ENCODE measurements at places on chromosomes 12 and 14. TPM values are rescaled to one million over a fixed set of nuclear protein-coding genes. Genes with fewer than 3 reads are reported as not detected.

DNA sequence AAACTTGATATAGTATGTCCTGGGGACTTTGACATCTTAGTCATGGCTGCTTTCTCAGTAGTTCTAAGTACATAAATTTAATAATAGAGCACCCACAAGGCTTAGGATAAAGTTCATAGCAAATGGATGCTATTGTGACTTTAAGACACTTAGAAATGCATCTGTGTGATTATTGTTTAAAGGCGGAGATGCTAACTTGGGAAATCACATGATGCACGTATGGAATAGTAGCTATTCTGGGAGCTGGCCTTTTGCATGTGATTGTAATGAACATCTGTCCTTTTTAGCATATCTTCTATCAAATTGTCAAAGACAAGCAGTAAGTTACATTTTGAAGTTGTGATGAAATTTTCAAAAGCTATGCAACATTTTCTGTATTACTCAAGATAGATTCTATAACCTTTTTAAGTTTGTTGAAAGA lies 46.7 kb upstream of the ATP2A2 start:
- H3K36me3 ChIP-seq, result no peaks in the 10 kb centered on the region
- no peak for DNase-seq
- H3K4me3 ChIP-seq, result no peak overlapping the region

GRCh38 chr12:1993341-1993740 lies 10.9 kb downstream of the DCP1B start:
- H3K27ac ChIP-seq, result no peak overlapping the region
- H3K4me3 ChIP-seq, result no peak overlapping the region
- H3K4me1 ChIP-seq, result no peaks in the 10 kb centered on the region
- peaks cover 29% of the 10 kb centered on the region for H3K36me3 ChIP-seq

DNA sequence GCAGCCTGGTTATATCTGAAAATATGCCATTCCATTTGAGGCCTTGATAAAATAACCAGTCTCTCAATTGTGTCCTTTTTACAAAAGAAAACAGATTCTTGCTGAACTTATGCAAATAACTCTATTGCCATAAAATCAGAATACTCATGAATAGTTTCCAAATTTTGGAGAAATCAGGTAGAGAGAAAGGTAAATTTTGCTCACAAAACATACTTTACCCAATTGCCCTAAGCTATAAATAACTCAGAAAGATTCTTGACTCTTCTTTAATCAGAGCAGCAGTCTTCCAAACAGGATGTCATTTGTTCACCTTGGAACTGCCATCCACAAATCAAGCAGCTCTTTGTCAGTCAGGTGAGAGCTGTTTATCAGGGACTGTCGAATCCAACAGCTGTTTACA lies 12.6 kb downstream of the ZNF26 start:
- H3K4me1 ChIP-seq, result no peaks in the 10 kb centered on the region
- H3K27ac ChIP-seq, result no peak overlapping the region
- H3K27me3 ChIP-seq, result no peaks in the 10 kb centered on the region
- no peak for DNase-seq

- no peaks in the 10 kb centered on the region for H3K4me1 ChIP-seq
- no peaks in the 10 kb centered on the region for H3K36me3 ChIP-seq
- no peak overlapping the region for H3K4me3 ChIP-seq
- no peak for DNase-seq
- no peak overlapping the region for H3K27ac ChIP-seq
These were observed 4.9 kb downstream of the HEATR4 start for GRCh38 chr14:73553845-73554244.

DNA sequence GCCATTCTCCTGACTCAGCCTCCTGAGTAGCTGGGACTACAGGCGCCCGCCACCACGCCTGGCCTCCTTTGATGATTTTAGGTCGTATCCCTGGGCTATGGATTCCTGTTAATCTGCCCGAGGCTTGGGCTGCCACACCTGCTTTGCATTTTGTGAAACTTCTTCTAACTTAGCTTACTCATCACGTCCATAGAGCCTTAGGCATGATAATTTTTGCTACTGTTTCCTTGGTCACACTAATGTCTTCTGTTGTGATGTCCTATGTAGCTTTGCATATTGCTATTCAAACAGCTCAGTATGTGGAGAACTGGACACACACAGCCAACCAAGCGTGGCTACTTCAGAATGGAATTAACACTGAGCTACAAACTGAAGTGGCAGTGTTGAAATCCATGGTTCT lies 47.5 kb upstream of the DDX11 start:
- no peak for DNase-seq
- peaks cover 6% of the 10 kb centered on the region for H3K4me1 ChIP-seq
- no peaks in the 10 kb centered on the region for H3K27me3 ChIP-seq
- no peak overlapping the region for H3K4me3 ChIP-seq

GRCh38 chr14:49971156-49972130 lies 78.6 kb downstream of the ARF6 start:
- H3K36me3 ChIP-seq, result no peaks in the 10 kb centered on the region
- peaks cover 30% of the 10 kb centered on the region for H3K4me1 ChIP-seq
- peak overlapping the region; percentile 52 for H3K27ac ChIP-seq

DNA sequence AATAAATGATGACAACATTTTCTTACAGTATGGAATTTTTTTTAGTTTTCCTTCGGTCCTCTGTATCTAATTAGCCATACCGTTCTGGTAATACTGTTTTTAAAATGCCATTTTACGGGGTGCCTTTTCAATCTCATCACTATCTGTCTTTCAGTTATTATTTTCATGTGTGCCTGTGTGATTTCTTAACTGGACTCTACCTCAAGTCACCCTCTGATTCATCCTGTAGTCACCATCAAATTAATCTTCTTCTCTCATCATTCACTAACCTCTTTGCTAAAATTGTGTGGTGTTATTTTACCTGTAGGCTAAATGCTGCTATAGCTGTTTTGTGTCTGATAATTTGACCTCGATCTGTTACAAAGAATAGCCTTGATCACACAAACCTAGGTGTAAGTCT lies 16.0 kb upstream of the CCT2 start:
- no peaks in the 10 kb centered on the region for H3K4me1 ChIP-seq
- H3K4me3 ChIP-seq, result no peak overlapping the region
- peaks cover 5% of the 10 kb centered on the region for H3K36me3 ChIP-seq
- no peaks in the 10 kb centered on the region for H3K27me3 ChIP-seq
- DNase-seq, result no peak

GRCh38 chr12:810671-811415 lies 58.5 kb downstream of the WNK1 start:
- H3K4me1 ChIP-seq, result peaks cover 54% of the 10 kb centered on the region
- H3K36me3 ChIP-seq, result no peaks in the 10 kb centered on the region
- peak overlapping the region; percentile 31 for H3K27ac ChIP-seq
- no peak for DNase-seq
- no peaks in the 10 kb centered on the region for H3K27me3 ChIP-seq

DNA sequence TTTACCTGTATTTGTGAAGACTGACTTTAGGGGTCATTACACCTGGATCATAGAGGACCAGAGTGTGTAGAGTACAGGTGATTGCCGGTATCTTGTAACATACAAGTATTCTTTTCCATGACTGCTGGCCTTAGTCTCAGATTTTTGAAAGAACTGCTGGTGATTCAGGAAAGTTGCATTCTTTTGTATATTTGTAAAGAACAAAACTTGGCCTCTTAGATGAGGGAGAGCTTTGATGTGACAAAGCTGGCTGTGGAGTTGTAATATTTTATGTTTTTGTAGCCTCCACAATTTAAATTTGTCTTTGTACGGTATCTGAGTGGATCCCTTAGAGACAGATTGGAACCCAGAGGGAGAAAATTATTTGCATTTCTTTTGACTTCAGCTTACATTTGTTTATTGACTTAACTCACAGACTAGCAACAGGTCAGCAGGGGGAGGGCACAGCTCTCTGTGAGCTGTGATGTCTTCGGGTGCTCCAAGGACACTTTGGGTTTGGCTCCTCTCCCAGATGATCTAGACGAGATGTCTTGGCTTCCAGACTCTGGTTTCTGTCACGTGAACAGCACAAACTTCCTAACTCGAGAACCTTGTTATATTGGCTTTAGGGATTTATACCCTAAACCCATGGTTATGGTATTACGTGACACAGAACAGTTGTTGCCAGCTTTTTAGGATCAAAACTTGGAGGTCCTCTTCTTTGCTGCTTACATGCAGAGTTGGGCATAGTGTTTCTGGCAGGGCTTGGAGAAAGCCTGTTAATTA lies 65.9 kb downstream of the DAAM1 start:
- H3K4me1 ChIP-seq, result peaks cover 22% of the 10 kb centered on the region
- peak overlapping the region; percentile 79 for H3K27ac ChIP-seq
- DNase-seq, result peak; percentile 74
- H3K27me3 ChIP-seq, result no peaks in the 10 kb centered on the region

GRCh38 chr12:120358412-120359100 lies 10.4 kb downstream of the MSI1 start:
- no peak for DNase-seq
- peaks cover 7% of the 10 kb centered on the region for H3K4me1 ChIP-seq
- peaks cover 14% of the 10 kb centered on the region for H3K27me3 ChIP-seq
- no peaks in the 10 kb centered on the region for H3K36me3 ChIP-seq
- H3K4me3 ChIP-seq, result no peak overlapping the region

GRCh38 chr14:43855556-43855955 lies 651.5 kb downstream of the FSCB start:
- H3K27ac ChIP-seq, result no peak overlapping the region
- H3K4me1 ChIP-seq, result no peaks in the 10 kb centered on the region
- H3K27me3 ChIP-seq, result no peaks in the 10 kb centered on the region
- H3K36me3 ChIP-seq, result no peaks in the 10 kb centered on the region
- H3K4me3 ChIP-seq, result no peak overlapping the region
- DNase-seq, result no peak

- DNase-seq, result peak; percentile 58
- no peaks in the 10 kb centered on the region for H3K36me3 ChIP-seq
- no peaks in the 10 kb centered on the region for H3K27me3 ChIP-seq
- H3K4me3 ChIP-seq, result no peak overlapping the region
These were observed 47.4 kb downstream of the CALM1 start for GRCh38 chr14:90444077-90444696.

GRCh38 chr12:122079033-122079531 lies 526 bp downstream of the MLXIP start:
- peak; percentile 77 for DNase-seq
- H3K36me3 ChIP-seq, result peaks cover under 1% of the 10 kb centered on the region
- peak overlapping the region; percentile 86 for H3K4me3 ChIP-seq
- peak overlapping the region; percentile 91 for H3K27ac ChIP-seq
- H3K4me1 ChIP-seq, result peaks cover 49% of the 10 kb centered on the region

DNA sequence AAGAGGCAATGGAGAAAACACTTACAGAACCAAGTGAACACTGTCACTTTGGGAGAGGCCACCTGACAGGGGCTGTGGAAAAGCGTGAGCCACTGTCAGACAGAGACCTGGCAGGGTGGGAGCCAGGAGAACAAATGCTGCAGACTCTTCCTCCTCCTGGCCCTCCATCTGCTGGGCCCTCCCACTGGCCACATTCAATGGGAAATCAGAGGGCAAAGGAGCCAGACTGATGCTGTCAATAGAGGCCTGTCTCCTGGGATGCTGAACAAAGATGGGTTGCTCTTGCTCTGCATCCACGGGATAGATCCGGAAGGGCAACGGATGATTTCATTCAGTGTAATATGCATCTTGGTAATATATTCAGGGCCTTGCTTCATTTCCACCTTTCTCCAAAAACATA lies 44.9 kb upstream of the BCAT1 start:
- H3K36me3 ChIP-seq, result no peaks in the 10 kb centered on the region
- no peak for DNase-seq
- H3K4me1 ChIP-seq, result peaks cover 13% of the 10 kb centered on the region
- H3K4me3 ChIP-seq, result no peak overlapping the region
- H3K27me3 ChIP-seq, result no peaks in the 10 kb centered on the region
- H3K27ac ChIP-seq, result no peak overlapping the region

DNA sequence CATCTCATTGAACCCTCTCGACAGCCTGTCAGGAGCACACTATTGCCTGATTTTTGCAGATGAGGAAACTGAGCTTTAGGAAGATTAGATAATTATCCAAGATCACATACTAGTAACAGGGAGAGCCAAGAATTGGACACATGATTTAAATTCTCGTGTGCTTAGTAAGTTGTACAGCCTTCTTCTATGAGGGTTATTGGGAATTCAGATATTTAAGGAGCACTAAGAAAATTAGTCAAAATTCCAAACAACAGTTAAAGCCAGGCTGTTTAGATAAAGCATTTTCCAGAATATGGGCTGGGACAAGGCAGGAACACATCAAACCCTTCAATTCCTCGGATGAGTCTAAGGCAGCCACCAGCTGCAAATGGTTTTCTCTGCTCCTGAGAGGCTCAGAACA lies 148.8 kb downstream of the TMEM30B start:
- DNase-seq, result no peak
- no peaks in the 10 kb centered on the region for H3K27me3 ChIP-seq
- no peaks in the 10 kb centered on the region for H3K36me3 ChIP-seq

DNA sequence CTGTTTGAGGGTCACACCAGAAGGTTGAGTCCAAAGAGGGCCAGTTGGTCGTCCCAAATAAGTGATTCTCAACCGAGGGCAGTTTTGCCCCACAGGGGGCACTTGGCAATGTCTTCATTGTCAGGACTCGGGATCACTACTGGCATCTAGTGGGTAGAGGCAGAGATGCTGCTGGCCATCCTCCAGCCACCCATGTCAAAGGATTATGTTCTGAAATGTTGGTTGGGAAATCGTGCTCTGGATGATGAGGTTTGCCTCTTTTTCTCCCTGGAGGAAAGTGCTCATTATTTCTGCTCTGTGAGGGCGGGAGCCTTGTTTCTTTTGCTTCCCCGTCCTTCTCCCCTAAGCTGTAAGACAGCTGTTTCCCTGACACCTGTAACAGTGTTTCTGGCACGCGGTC lies 3.6 kb downstream of the ZNF839 start:
- peaks cover 25% of the 10 kb centered on the region for H3K4me1 ChIP-seq
- H3K27me3 ChIP-seq, result no peaks in the 10 kb centered on the region
- DNase-seq, result peak; percentile 83
- H3K4me3 ChIP-seq, result no peak overlapping the region

GRCh38 chr14:102532204-102532658 lies 22.7 kb upstream of the ANKRD9 start:
- H3K4me1 ChIP-seq, result no peaks in the 10 kb centered on the region
- H3K27me3 ChIP-seq, result no peaks in the 10 kb centered on the region
- H3K36me3 ChIP-seq, result no peaks in the 10 kb centered on the region
- H3K27ac ChIP-seq, result no peak overlapping the region
- DNase-seq, result no peak
- no peak overlapping the region for H3K4me3 ChIP-seq

- H3K27me3 ChIP-seq, result no peaks in the 10 kb centered on the region
- no peak for DNase-seq
- no peaks in the 10 kb centered on the region for H3K36me3 ChIP-seq
- no peak overlapping the region for H3K4me3 ChIP-seq
These were observed 127.4 kb upstream of the RBM19 start for GRCh38 chr12:114093520-114093919.

- peak overlapping the region; percentile 39 for H3K27ac ChIP-seq
- H3K4me3 ChIP-seq, result no peak overlapping the region
- no peak for DNase-seq
- no peaks in the 10 kb centered on the region for H3K4me1 ChIP-seq
- no peaks in the 10 kb centered on the region for H3K36me3 ChIP-seq
These were observed 67.7 kb upstream of the DCN start for GRCh38 chr12:91250273-91250665.

The VSIG10 gene
- 15.1 TPM for total RNA-seq

The NRXN3 gene
- total RNA-seq, result 0.04 TPM

The PARPBP gene
- total RNA-seq, result 0.61 TPM

The DPF3 gene
- total RNA-seq, result 16.7 TPM

The GPR84 gene
- total RNA-seq, result 0.51 TPM

The R3HDM2 gene
- 27.1 TPM for total RNA-seq

The DLGAP5 gene
- not detected for total RNA-seq

The NOC4L gene
- total RNA-seq, result 11.1 TPM

The KRT2 gene
- total RNA-seq, result not detected

The PLEKHG7 gene
- total RNA-seq, result not detected

The TTC8 gene
- 5.9 TPM for total RNA-seq
